ENCODE measurements at places on chromosomes 6 and 20.

- no peak for DNase-seq
Measured at GRCh38 chr6:39079197-39080125, 30.9 kb downstream of the GLP1R start.

GRCh38 chr6:159066483-159066882, 21.7 kb upstream of the TAGAP start:
- no peak for DNase-seq

GRCh38 chr6:48255094-48255493, 144.1 kb upstream of the PTCHD4 start:
- DNase-seq: no peak

- no peak for DNase-seq
Measured at GRCh38 chr20:58568483-58569240, 53.5 kb upstream of the APCDD1L start.

GRCh38 chr20:17664025-17664633, 17.9 kb downstream of the RRBP1 start:
- no peak for DNase-seq
